Activated naive CD4-positive, alpha-beta T cell treated with anti-CD3 and anti-CD28 coated beads for 36 hours (primary cell): ENCODE measurements at places on chromosomes 5 and 9. TPM values are rescaled to one million over a fixed set of nuclear protein-coding genes. Genes with fewer than 3 reads are reported as not detected.

DNA sequence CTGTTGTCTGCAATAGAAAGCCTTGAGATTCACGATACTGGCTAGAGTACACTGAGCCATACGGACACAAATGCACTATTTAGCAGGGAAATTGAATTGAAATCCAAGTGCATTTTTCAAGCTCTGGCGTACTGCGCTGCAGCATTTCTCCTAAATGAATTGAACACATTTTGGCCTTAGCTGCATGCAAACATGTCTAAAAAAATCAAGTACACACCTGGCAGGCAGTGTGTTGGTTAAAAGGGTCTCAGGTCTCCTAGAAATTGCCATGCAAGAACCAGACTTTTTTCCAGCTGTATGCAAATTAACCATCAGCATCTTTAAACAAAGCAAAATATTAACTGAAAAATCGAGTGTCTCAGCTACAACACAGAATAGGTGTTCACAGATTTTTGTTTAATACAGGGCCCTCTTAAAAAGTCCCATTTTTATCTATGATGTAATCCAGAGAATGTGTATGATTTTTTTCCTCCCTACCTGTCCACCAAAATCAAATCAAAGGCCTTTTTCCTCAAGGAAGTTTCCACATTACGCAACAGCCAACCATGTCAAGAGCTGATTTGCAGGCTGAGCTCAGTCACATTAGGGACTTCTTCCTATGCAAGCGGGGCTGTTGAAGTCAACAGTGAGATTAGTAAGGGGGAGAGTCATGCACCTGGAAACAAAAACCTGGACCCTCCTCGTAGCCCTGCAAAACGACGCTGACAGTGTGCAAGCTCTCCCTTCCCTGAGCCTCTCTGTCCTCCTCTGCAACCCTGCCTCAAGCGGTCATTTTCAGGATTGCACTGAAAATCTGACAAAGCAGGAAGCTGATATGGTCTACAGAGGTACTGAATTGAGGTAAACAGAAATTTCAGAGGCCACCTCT is 14.1 kb upstream of the SFXN1 start:
- peak; percentile 90 for DNase-seq
- H3K27me3 ChIP-seq: no peaks in the 10 kb centered on the region
- H3K4me1 ChIP-seq: peaks cover 16% of the 10 kb centered on the region
- no peak overlapping the region for H3K4me3 ChIP-seq
- H3K36me3 ChIP-seq: no peaks in the 10 kb centered on the region

- DNase-seq: no peak
- no peak overlapping the region for H3K4me3 ChIP-seq
- no peaks in the 10 kb centered on the region for H3K4me1 ChIP-seq
- H3K27me3 ChIP-seq: no peaks in the 10 kb centered on the region
- no peaks in the 10 kb centered on the region for H3K36me3 ChIP-seq
Observed at GRCh38 chr5:161414896-161415295, 131.6 kb downstream of the GABRB2 start.

DNA sequence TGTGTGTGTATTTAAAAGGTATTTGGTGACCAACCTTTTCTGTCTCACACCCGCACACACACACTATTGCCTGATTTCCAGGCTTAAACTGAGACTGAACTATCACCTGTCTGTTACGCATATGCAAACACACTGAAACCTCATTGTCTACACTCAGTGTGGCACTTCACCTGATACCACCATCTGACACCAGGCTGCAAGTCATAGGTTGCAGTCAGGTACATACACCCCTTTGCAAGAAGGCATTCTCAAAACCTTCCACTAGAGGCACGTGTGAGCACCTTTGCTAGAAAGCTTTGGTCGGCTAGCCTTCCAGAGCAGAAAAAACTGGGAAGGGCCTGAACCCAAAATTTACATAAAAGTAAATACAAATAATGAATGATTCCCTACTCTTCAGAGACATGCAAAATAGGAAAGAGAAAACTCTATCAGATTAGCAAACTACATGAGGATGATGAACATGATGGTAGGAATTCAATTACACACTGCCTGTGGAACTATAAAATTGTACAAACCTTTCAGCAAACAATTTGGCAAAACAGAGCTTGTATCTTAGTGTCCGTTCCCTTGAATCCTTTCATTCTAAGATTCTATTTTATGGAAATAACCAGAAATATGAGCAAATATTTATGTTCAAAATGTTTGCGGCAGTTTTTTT is 5.9 kb upstream of the FOXD1 start:
- no peaks in the 10 kb centered on the region for H3K36me3 ChIP-seq
- no peak overlapping the region for H3K4me3 ChIP-seq
- peak; percentile 49 for DNase-seq
- no peaks in the 10 kb centered on the region for H3K4me1 ChIP-seq
- peaks cover 61% of the 10 kb centered on the region for H3K27me3 ChIP-seq

HAVCR2 gene
- total RNA-seq: 10.2 TPM

- peaks cover 3% of the 10 kb centered on the region for H3K27me3 ChIP-seq
- no peak for DNase-seq
- H3K4me3 ChIP-seq: no peak overlapping the region
- no peak overlapping the region for H3K27ac ChIP-seq
- no peaks in the 10 kb centered on the region for H3K4me1 ChIP-seq
- no peaks in the 10 kb centered on the region for H3K36me3 ChIP-seq
Observed at GRCh38 chr9:124707666-124708065, 63.4 kb downstream of the NR6A1 start.

ACTL7A gene
- not detected for total RNA-seq
